ENCODE measurements at places on chromosomes 4 and X.

GRCh38 chr4:15149234-15149838 is 147.1 kb downstream of the CPEB2 start:
- DNase-seq: no peak

GRCh38 chr4:166798126-166798525 is 436.2 kb downstream of the SPOCK3 start:
- no peak for DNase-seq

GRCh38 chrX:23887451-23887850 is 20.3 kb downstream of the APOO start:
- no peak for DNase-seq

DNA sequence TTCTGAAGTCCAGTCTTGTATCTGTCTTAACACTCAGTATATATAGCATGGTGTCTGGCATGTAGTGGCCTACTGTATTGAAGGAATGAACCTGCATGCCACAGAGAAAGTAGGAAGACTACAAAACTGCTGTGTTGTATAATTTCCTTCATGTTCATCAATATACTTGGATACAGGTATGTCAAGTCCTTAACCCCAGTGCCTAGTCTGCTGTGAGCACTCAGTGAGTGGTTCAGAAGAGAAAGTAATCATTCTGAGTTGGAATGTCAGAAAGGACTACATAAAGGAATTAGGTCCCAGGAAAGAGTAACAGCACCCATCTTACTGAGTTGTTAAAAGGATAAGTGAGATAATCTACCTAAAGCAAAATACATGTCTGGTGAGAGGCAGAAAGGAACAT is 32.0 kb downstream of the ABCE1 start:
- no peak for DNase-seq

DNA sequence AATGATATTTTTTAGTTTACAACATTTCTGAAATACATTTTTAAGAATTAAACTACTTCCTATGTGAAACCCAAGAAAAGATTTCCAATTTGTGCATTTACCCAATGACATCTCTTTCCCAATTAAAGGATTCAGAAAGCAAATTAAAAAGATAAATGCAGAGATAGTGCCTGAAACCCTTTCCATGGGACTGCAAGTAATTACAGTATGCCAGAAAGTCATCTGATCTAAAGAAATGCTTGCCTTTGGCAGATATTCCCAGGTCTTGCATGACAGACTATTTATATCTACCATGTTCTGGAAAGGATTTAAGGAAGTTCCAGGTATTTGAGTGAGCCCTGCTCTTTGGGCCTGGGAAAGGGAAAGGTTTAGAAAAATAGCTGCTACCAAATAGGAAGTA is 41.6 kb upstream of the CXorf38 start:
- DNase-seq: no peak

DNA sequence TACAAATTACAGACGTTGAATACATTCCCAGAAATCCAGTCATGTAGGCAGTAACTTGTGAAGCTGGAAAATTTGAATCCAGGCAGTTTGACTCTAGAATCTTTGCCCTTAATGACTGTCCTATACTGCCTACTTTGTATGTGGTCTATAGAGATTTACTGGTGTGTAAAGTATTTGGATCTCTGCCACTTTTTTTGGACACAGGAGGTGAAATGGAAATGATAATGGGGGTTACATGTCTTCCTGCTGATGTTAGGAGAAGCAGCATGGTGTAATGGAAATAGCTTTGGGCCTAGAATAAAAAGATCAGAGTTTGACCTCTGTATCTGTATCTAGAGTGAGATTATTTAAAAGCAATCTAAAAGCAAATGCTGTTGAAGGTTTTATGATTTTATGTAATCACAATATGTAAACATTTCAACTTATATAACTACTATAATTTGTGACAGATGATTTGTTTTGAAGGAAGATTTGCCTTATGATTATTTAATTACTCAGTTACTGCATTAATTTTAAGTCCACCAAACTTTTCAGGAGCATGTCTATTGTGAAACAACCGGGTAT is 3.3 kb downstream of the COL4A5 start:
- no peak for DNase-seq
